Naive thymus-derived CD4-positive, alpha-beta T cell (primary cell): ENCODE measurements at places on chromosomes 2 and 18.

DNA sequence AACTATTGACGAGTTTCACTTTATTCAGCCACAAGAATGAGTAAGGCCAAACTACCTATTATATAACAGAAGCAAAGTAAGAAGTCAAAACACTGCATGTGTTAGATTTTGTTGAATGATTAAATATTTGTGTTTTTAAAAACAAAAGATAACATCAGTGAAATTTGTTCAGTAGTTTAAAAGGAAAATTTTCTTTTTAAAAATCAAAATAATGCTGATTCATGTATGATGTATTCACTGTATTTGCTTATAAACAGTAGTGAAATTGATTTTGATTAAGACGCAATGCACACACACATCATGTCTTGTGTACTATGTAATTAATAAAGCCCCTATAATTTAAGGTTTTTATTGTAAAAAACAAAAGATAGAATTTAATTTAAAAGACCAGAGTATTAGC lies 73.6 kb upstream of the PSMD14 start:
- no peak for DNase-seq

DNA sequence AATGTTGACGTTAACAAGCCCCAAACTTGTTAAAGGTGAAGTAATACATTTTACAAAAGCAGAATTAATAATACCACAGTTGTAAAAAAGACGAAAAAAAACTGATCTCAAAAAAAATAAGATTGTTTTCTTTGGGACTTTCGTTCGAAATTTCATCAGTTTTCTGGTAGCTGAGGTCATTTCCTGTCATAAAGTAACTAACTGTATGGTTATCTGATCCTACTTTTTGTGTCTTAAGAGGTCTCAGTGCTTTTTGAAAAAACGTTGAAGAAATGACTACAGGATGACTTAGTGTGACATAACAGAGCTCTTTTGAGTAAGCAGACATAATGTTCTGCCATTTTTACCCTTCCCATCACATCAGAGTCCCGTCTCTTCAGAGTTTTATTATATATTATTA lies 79.3 kb downstream of the BIRC6 start:
- no peak for DNase-seq

DNA sequence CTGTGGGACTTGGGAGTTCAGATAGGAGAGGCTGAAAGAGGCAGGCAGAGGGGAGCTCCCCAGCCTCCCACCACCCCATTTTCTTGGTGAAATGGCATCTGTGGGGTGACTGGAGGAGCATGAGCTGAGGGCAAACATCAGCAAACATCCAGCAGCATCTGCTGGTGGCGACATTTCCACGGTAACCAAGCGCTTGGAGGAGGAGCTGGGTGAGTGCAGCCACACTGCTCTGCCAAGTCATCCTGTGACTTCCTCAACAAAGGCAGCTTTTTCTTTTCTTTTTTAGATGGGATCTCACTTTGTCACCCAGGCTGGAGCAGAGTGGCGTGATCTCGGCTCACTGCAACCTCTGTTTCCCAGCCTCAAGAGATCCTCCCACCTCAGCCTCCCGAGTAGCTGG lies 5.6 kb downstream of the TXNL4A start:
- DNase-seq, result no peak

GRCh38 chr18:37254236-37254754 lies 311.3 kb downstream of the CELF4 start:
- no peak for DNase-seq

DNA sequence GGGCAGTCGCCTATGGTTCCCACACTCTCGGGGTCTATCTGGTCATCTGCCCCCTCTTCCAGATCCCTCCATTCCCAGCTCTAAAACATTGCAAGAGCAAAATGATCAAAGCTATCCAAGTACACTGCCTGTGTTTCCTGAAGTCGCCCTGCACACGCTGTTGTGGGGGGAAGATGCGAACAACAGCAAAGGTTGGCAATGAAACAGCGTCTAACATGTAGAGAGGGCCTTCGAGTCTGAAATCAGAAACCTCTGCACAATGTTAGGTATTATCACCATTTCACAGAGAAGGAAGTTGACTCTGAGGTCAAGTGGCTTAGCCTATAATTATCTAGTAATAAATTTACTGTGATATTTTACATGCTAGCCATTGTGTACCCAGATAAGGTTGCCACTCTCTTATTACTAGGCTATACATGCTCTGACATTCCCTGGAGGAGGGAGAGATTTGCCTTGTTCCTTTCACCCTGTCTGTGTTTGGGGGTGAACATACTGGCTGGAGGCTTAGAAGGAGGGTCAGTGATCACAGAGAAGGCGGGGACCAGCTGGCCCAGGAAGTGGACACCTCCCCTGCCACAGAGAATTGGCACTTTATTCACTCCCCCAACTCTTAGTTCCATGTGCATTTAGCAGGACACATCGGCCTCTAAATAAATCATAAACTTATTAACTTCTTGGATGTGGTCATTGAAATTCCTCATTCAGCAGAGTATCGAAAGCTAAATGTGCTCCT lies 36.8 kb downstream of the KCTD1 start:
- DNase-seq, result no peak

GRCh38 chr18:75253784-75254183 lies 43.2 kb downstream of the TSHZ1 start:
- no peak for DNase-seq

GRCh38 chr2:122031544-122032263 lies 276.3 kb downstream of the TSN start:
- no peak for DNase-seq

- no peak for DNase-seq
Observed at GRCh38 chr18:28854964-28855363, 678.0 kb upstream of the CDH2 start.

- DNase-seq, result no peak
Observed at GRCh38 chr2:10211844-10212422, 89.4 kb downstream of the RRM2 start.

GRCh38 chr18:69400253-69400975 lies at the start of gene DOK6:
DOK6 (plus strand) TSS chr18:69400888.
- DNase-seq, result no peak

GRCh38 chr2:168797286-168797655 lies 5.2 kb upstream of the NOSTRIN start:
- DNase-seq, result no peak

GRCh38 chr18:21911551-21911950 lies 171.0 kb downstream of the MIB1 start:
- DNase-seq, result no peak

DNA sequence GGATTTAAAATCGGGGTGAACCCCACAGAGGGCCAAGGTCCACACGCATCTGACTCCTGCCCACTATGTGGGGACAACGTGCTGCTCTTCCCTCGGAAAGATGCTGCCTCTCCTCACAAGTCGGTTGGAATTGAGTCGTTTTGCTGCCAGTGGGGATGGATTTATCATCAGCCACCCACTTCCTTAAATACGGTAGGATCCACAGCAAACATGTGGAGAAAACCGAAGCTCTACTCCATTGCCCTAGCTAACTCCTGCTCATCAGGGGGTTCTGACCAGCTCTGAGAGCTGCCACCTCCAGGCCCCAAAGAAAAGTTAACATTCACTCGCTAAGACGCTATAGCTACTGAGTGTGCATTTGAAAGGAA lies 80.9 kb downstream of the CHRNA1 start:
- DNase-seq, result peak; percentile 43

DNA sequence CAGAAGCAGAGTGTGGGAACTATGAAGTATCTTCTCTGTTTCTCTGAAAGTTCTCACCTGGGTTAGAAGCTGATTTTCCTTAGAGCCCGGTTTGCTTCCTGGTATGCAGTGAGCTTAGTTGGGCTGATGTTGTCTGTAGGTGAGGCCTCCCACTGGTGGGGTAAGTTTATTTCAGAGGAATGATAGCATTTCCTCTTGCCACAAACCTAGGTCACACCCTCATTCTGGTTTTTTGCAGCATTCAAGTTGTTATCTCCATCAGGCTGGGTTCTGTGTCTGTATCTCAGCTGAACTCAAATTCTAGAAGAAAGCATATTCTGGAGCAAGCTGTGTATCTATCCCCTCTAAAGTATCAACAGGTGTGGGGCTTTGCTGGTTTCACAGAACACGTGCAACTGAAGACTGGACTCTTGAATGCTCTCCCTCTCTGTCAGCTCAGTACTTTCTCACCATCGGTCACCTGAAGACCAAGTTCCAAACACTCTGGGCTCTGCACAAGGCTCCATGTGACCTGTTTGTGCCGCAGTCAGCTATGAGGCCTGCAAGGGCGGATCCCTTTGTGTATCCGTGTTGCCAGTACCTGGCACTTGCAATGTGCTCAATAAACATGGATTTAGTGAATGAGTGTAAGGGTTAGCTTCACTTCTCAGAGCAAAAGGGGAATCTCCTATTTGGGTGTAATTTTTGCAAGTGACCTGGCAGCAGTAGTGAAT lies 49.5 kb upstream of the MBOAT2 start:
- DNase-seq, result no peak

GRCh38 chr2:194700726-194701125 lies 956.3 kb upstream of the SLC39A10 start:
- DNase-seq, result no peak

DNA sequence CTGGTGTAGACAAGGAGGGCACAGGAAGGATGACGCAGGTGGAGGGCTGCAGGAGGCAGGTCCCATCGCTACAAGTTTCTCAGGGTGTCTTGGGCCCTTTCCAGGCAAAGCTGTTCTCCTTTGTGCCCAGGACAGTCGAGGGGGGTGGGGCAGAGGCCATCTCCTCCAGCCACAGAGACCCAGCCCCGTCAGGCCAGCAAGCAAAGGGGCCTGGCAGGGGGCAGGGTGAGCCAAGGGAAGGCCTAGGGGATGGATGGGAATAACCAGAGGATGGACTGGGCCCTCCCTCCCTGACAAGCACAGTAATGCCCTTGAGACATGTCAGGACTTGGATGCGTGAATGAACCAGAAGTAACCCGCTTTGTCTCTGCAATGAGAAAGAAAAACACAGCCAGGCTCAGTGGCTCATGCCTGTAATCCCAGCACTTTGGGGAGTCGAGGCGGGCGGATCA lies 6.3 kb downstream of the TCF23 start:
- no peak for DNase-seq

DNA sequence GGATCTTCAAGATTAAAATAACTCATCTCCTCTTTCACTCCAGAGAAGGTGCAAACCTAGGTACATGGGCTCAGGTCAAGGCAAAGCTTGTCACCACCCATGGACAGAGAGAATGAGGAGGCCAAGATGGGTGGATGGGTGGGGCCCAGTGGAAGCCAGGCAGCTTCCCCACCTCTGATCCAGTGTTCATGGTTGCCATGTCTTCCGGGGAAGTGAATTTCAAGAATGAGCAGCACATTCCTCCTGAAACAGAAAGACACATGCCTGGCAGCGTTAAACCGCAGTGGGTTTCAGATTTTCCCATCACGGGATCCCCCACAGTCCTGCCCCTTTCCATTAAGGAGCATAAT lies 301.7 kb downstream of the EIPR1 start:
- no peak for DNase-seq

DNA sequence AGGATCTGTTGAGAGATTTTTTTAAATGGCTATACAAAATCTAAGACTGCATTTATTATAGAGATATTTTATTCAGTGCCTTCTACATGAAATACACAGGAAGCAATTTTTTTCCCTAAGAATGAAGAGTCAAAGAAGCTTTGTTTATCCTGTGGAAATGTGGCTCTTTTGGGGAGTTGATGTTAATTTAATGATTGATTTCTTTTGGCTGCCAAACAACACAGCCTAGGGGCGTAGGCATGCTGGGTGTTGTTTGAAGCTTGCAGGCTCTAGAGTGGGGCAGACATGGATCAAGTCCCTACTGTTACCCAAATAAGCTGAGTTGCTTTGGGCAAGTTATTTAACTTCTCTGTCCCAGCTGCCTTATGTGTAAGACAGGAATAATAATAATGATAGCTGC lies 21.1 kb upstream of the PLEK start:
- no peak for DNase-seq

GRCh38 chr2:54947136-54947535 lies 103.1 kb downstream of the RTN4 start:
- DNase-seq, result no peak

GRCh38 chr2:95287806-95288205 lies 9.3 kb upstream of the KCNIP3 start:
- DNase-seq, result no peak

- no peak for DNase-seq
Observed at GRCh38 chr2:85994421-85994777, 105.6 kb upstream of the ST3GAL5 start.

- DNase-seq, result no peak
Observed at GRCh38 chr2:238521870-238522269, 95.1 kb downstream of the ASB1 start.

DNA sequence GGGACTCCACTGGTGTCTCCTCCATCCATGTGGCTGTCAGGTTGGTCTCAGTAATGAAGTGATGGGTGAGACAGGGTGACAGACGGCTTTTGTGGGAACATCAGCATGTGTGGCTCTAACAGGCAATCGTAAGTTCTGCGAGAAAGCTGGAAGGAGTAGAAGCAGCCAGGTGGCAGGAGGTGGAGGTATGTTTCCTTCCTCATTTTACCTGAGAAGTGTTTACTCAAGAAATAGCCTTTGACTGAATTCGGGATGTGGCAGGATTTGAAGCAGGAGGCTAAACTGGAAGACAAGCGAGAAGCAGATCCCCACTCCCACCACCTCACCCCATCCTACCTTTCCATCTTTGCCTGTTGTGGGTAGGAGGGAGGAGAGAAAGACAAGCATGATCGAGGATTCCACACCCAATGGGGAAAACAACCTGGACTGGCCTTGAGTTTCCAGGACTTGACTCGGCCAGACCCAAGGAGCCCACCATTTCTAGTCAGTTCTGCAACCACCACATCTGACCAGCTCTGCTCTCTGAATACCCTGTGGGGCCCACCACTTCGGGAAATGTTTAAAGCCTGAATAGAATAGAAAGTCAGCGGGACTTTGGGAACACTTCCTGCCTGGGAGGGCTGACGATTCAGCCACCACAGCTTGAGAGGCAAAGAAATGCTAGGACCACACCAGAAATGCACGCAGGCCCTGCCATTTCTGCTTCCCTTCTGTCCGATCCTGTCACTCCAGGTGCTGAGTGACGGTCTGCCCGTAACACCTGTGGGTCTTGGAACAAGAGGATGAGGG lies 1.2 kb downstream of the ABCG8 start:
- DNase-seq, result no peak

DNA sequence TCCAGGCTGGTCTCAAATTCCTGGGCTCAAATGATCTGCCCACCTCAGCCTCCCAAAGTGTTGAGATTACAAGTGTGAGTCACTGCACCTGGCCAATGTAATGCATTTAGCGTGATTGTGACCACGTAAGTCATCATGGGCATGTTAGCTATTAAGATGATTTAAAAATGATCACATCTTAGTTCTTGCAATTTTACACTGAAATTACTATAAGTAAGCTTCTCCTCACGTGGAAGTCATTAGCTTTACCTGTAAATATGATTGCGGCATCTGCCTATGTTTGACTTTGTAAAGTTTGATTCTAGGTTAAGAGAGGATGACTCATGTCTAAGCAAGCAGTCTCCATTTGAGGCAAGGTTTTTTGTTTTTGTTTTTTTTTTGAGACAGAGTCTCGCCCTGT lies 85.5 kb downstream of the PMAIP1 start:
- DNase-seq, result no peak

GRCh38 chr2:160256507-160256906 lies 56.4 kb upstream of the ITGB6 start:
- no peak for DNase-seq

GRCh38 chr18:45958730-45959129 lies 8.4 kb downstream of the EPG5 start:
- DNase-seq, result no peak
